A673 (cell line): ENCODE measurements at places on chromosomes 6 and 20.

GRCh38 chr20:48972816-48973215, 51.3 kb downstream of the ARFGEF2 start:
- no peak overlapping the region for H3K4me3 ChIP-seq
- no peaks in the 10 kb centered on the region for H3K4me1 ChIP-seq
- peak overlapping the region; percentile 45 for H3K27ac ChIP-seq
- peaks cover 25% of the 10 kb centered on the region for H3K36me3 ChIP-seq

DNA sequence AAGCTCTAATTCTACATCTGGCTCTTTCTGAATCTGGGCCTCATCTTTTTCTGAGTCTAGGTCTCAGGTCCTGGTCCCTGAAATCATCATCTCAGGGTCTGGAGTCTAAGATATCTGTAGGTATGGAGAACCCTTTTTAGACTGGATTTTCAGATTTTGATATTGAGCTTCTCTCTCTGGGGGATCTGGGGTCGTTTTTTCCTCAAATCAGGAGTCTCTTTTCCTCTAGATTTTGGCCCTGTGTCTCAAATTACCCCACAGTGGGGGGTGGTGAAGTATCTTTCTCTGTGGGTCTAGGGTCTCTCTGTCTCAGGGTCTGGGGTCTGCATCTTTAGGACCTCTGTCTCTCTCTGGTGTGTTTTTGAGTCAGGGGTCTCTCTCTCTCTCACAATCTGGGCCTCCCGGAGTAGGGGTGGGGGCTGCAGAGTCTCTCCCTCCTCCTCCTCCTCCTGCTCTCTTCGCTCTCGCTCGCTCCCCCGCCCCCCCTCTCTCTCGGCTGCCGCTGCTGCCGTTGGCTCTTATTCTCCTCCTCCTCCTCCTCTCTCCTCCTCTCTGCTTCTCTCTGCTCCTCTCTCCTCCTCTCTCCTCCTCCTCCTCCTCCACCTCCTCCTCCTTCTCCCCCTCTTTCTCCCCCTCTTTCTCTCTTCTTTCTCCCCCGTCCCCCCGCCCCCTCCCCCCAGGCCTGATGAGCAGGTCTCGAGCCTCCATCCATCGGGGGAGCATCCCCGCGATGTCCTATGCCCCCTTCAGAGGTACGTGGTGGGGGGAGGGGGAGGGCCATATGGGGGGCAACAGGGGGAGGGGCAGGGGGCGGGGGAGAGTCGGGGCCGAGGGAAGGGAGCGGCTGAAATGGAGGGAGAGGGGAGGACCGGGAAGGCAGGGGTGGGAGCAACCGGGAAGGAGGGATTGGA, at the start of gene SYNGAP1:
Gene SYNGAP1, plus strand, starts transcription at position 486 of the 911 bp plus-strand sequence. Its CDS starts 200 bp downstream, at position 686.
- peaks cover 25% of the 10 kb centered on the region for H3K36me3 ChIP-seq
- peaks cover 31% of the 10 kb centered on the region for H3K4me1 ChIP-seq
- H3K27ac ChIP-seq = peak within 1 kb of the TSS; percentile 81
- H3K27me3 ChIP-seq = no peaks in the 10 kb centered on the region
- peak within 1 kb of the TSS; percentile 40 for H3K4me3 ChIP-seq
- peak; percentile 65 for DNase-seq

GRCh38 chr6:100565439-100566104, 100.9 kb upstream of the SIM1 start:
- H3K4me1 ChIP-seq = no peaks in the 10 kb centered on the region
- H3K27me3 ChIP-seq = no peaks in the 10 kb centered on the region
- no peaks in the 10 kb centered on the region for H3K36me3 ChIP-seq
- no peak overlapping the region for H3K4me3 ChIP-seq
- H3K27ac ChIP-seq = no peak overlapping the region

GRCh38 chr20:6439737-6440442, 317.1 kb upstream of the FERMT1 start:
- no peak overlapping the region for H3K4me3 ChIP-seq
- no peak for DNase-seq
- H3K4me1 ChIP-seq = no peaks in the 10 kb centered on the region
- no peak overlapping the region for H3K27ac ChIP-seq
- no peaks in the 10 kb centered on the region for H3K36me3 ChIP-seq

DNA sequence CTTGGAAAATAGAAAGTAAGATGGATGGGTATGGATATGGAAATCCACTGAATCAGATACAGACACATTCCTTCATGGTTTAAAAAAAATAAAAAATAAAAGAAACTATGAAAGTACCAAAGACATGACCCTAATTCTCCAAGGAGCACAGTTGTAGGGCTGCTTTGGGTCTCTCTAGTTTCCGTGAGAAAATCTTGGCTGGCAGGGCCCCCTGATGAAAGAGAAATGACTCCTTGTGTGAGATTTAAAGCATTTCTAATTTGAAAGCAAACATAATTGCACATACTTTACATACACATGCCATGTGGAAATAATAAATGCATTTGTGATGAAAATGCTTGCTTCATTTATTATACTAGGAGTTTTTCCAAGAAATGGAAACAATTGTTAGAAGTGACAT, 593.9 kb upstream of the BTBD3 start:
- H3K27ac ChIP-seq = no peak overlapping the region
- H3K4me3 ChIP-seq = no peak overlapping the region
- H3K27me3 ChIP-seq = no peaks in the 10 kb centered on the region
- DNase-seq = no peak

GRCh38 chr6:110728501-110728900, 86.8 kb downstream of the CDK19 start:
- no peak overlapping the region for H3K4me3 ChIP-seq
- no peaks in the 10 kb centered on the region for H3K36me3 ChIP-seq
- no peaks in the 10 kb centered on the region for H3K27me3 ChIP-seq
- H3K27ac ChIP-seq = no peak overlapping the region

GRCh38 chr6:141210901-141211300, 921.8 kb upstream of the GJE1 start:
- no peaks in the 10 kb centered on the region for H3K4me1 ChIP-seq
- H3K4me3 ChIP-seq = no peak overlapping the region
- no peaks in the 10 kb centered on the region for H3K27me3 ChIP-seq
- H3K27ac ChIP-seq = no peak overlapping the region
